ENCODE measurements at places on chromosomes 6 and 20.

GRCh38 chr6:16184129-16184528 lies 54.3 kb upstream of the GMPR start:
- DNase-seq: no peak

GRCh38 chr6:155264693-155265320 lies 994 bp downstream of the CLDN20 start:
- DNase-seq: no peak

DNA sequence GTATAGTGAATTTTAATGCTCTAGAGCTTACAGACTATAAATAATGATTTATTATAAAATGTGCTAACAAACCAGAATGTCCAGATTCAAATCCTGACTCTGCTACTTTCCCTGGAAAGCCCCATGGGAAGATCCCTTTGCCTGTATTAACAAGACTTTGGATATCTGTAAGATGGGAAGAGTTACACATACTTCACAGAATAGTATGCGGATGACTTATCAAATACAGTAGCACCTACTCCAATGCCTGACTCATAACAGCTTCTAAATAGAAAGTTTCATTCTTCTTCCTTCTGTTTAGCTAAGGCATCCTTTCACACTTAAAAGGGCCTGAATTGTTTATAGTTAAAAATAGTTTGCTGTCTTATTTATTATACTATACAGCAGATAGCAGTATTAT lies 166.3 kb downstream of the KCNQ5 start:
- DNase-seq: no peak

- DNase-seq: no peak
Observed at GRCh38 chr6:41392246-41392645, 56.8 kb downstream of the NCR2 start.

GRCh38 chr6:170086639-170087420 lies 204.0 kb downstream of the DLL1 start:
- DNase-seq: no peak
